ENCODE measurements at places on chromosomes 1 and 21.

- no peak for DNase-seq
These were observed 12.9 kb downstream of the ZNF648 start for GRCh38 chr1:182048562-182048961.

GRCh38 chr1:1291548-1292441 is 11.6 kb downstream of the SCNN1D start:
- no peak for DNase-seq

DNA sequence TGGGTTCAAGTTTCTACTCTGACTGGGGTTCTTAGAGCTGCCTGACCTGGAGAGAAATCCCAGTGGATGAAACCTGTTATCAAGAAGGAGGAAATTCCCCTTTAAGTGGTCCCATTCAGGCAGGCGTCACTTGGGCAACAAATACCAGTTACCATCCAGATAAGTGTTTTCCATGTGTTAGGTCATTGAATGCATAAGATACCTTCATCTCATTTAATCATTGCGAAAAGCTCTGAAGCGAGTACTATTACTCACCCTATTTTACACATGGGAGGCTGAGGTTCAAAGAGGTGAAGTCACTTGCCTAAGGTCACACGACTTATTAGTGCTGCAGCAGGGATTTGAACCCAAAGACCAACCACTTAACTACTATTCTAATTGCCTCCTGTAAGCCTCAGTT is 45.5 kb upstream of the RPL11 start:
- no peak for DNase-seq

- no peak for DNase-seq
These were observed 30.3 kb upstream of the H6PD start for GRCh38 chr1:9204156-9204720.

- no peak for DNase-seq
These were observed 1.3 kb upstream of the AKT3 start for GRCh38 chr1:243851257-243851756.

DNA sequence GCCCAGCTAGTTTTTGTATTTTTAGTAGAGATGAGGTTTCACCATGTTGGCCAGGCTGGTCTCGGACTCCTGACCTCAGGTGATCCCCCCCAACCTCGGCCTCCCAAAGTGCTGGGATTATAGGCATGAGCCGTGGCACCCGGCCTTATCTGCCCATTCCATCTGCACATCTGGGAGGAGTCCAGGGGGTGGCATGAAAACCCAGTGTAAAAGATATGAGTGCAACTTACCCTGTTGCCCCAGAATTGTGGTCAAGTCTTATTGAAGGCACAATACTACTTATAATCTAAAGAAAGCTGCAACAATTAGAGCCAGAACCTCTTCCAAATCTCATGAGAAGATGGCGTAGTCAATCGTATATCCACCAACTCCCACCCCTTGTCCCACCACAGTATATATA is 18.4 kb downstream of the CTXND2 start:
- DNase-seq = no peak

GRCh38 chr1:219626865-219627264 is 14.0 kb upstream of the ZC3H11B start:
- DNase-seq = no peak

- no peak for DNase-seq
These were observed 377.5 kb downstream of the GPATCH2 start for GRCh38 chr1:217253351-217253750.

DNA sequence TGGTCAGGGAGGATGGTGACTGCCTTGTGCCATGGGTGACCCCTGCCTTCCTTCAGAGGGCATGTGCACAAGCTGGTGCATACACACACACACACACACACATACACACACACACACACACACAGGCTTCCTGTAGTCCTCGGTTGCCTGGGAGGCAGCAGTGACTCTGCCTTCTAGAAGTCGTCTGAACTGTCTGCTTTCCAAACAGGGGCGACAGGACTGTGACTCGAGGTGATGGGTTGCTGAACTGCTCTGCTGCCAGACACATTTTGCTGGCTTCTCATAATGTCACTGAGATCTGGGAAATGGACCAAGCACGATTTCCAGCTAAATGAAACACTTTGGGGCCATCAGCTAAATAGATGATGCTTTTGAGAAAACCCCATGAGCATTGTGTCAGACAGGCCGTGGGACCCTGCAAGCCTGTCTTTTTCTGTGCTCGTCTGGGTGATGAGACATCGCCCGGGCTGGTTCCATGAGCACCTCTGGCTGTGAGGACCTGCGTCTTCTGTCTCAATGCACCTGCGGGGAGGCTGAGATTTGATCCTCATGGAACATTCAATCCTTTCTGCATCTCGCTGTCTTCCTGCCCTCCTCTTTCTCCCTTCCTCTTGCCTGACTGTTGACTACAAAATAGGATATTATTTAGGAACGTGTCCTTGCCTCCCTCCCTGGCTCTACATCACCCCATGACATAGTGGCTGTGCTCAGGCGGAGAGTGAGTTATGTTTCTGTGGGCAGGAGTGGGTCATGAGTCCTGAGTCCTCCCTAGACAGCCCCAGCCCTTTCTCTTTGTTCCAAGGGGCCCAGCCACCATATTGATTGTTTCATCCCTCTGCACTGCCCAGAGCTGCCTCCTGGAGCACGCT is 436.8 kb downstream of the CAMTA1 start:
- no peak for DNase-seq

DNA sequence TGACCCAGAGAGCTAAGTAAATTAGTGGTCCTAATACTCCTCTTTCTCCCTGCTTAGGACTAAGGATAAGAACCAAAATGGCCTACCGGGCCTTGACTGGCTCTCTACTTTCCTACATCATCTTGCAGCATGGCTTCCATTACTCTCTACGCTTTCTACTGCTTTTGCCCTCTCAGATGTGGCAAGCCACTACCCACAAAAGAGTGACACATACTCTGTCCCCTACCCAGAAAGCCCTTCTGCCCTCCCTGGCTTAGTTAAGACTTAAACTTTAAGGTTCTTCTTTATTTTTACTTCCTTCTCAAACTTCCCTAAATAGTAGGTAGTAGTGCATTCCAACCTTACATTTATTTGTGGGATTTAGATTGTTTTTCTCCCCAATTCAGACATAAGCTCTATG is 228.1 kb downstream of the TPR start:
- DNase-seq = no peak

DNA sequence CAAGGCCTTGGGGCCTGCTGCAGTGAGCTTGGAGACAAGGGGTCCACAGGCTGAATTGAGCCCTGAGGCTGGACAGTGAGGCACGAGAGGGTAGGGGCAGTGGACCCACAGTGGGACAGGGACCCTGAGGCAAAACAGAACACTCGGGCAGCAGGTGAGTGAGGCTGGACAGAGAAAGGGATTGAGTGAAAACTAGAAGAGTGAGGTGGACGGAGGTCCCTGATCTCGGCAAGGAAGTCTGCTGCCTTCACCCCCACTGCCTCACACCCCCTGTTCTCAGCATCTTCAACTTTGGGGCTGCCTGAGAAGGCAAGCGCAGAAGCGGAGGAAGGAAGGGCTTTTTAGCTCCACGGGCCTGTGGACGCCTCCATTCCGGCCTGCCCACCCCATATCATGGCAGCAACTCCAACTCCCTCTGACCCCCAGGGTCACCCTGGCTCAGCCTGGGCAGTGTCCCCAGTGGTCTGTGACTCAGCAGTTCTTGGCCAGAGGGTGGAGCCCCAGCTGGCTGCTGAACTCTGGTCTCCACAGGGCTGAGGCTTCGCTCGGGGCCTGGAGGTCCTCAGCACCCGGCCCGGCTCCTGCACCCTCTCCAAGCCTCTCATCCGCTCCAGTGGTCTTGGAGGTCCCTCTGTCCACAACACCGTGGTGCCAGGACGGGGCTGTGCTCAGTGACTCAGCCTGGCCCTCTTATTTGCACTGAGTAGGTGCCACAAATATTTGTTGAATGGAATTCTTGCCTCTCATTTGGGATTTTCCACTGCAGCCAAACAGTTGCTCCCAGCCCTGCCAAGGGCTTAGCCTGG is 60.0 kb upstream of the EPS8L3 start:
- no peak for DNase-seq

DNA sequence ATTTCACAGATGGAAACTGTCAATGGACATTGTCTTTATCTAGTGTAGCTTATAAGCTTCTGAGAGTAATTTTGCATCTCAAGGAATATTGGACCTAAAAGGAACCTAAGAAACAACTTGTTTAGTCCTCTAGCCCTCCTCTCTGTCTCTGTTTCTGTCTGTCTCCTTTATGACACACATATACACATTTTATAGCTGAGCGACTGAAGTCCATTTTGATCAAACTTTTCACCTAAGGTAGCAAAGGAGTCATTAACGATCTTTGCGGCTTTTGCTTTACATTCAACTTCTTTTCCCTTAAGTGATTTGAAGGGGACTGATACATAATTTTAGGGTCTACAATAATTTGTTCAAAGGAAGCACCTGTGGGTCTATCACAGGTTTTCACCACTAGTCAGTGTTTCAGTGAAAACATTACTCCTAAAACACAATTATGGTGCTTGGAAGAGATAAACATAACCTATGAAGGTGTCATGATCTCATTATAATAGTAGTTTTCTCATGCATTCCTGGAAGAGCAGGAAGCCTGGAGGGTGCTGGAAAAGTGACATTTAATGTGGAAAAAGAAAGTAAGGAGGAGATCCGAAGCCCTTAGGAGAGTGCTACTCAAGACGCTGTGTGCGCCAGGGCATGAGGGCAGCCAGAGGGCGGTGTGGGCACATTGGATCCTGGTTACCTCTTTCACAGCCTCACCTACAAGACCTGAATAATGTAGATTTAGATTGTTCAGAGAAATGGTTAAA is 248.6 kb downstream of the DNM3 start:
- peak; percentile 25 for DNase-seq

DNA sequence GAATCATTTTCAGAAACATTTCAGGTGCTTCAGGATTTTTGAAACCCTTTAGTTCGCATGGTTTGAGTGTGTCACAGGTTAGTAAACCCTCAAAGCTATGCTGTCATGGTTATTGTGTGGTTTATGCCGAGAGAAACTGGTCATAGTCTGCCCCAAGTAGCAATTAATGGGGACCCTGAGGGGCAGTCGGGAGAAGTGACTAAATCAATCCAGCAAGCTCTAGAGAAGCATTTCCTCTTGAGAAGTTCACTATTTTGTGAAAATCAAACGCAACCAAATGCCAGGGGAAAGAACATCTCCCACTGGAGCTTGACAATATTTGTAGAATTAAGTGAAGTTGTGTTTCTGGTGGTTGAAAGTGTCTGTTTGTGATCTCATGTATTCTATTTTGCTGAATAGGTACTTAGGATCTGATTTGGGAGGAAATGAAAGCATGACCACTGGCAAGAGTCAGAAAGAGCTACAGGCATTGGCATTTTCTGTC is 63.0 kb upstream of the BACH1 start:
- DNase-seq = peak; percentile 73

DNA sequence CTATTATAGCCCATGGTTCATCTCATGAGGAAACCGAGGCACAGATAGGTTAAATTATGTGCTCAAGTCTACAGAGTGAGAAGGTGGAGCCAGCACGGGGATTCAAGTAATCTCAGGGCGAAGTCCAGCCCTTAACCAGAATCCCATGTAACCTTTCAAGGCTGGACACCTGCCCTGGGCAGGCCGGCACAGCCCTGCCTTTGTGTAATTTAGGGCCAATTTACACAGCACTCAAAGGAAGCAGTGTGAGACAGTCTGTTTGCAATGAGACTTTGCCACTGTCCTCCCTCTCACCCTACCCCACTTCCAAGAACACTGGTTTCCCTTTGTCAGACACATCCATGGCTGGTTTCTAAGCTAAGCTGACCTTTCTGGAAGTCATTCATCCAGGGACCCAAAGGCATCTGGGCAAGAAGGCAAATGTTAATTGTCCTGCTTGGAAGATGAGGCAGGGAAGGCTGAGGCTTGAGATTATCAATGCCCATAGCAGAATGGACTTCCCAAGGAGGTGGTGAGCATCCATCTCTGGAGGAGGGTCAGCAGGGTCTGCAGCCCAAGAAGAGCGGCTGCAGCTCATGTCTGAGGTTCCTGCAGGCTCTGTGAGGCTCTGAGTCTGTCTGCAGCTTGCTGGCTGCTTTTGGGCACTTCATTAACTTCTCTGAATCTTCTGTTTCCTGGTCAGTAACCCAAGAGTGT is 159.2 kb downstream of the TRABD2B start:
- no peak for DNase-seq

GRCh38 chr21:33794596-33794995 is 121.0 kb downstream of the ATP5PO start:
- no peak for DNase-seq

GRCh38 chr1:232273011-232273410 is 356.9 kb downstream of the SIPA1L2 start:
- DNase-seq = no peak

- no peak for DNase-seq
These were observed 176.2 kb downstream of the ROR1 start for GRCh38 chr1:63950023-63950422.

- DNase-seq = no peak
These were observed 254.0 kb downstream of the PTPRU start for GRCh38 chr1:29490204-29490934.

GRCh38 chr1:83029916-83030315 is 969.0 kb downstream of the TTLL7 start:
- no peak for DNase-seq

DNA sequence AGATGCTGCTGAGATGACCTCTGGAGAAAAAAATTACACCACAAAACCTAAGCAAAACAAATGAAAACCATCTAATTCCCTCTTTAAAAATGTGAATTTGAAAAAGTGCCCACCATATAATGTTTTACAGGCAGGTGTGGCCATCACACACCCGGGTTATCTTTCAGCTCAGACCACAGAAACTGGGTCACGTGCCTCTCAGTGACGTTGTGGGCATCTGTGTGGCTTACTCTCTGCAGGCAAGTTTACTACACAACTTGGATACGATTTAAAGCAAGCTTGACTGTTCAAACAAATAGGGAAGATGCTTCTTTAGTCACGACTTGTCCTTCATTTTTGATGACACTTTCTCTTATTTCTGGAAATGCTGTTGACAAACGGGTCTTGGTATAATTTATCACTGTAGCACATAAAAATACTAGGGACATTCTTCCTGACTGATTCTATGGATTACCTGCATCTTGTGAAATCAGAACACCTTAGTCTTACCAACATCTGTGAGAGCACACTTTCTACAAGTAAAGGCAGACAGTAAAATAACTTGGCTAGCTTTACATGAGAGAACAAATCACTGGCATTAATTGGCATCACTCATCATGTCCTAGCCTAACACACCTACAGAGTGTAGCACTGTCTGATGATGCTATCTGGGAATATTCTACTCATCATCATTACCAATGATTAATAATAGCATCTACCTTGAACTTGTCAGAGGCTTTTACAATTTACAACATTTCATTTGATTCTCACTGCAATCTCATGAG is 89.3 kb upstream of the EDEM3 start:
- DNase-seq = peak; percentile 61

- DNase-seq = no peak
These were observed 12.0 kb downstream of the NCMAP start for GRCh38 chr1:24567792-24568388.

DNA sequence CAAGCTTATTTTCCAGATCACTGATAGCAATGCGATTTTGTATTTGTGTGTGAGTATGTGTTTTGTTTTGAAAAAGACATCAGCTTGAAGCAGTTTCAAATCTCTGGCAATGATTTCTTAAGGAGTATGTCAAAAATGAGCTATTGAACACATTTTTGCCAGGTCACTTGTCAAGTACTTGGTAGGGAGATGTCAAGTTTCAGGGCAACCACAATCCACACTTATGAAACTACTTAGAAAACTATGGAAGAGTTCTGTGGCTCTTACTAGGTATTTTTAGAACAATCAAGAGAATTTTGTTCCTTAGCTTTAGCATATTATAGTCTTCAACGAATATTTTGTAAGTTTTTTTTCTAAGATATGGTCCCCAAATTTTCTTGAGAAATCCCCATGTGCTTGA is 318.8 kb upstream of the ZRANB2 start:
- DNase-seq = no peak

- no peak for DNase-seq
These were observed 29.6 kb upstream of the CADM3 start for GRCh38 chr1:159141584-159142390.

- no peak for DNase-seq
These were observed 21.0 kb upstream of the FUCA1 start for GRCh38 chr1:23889074-23889473.

Measured in GM12864 (cell line).